Heart right ventricle (tissue), 16 donors: ENCODE measurements at places on chromosomes 4 and X.

DNA sequence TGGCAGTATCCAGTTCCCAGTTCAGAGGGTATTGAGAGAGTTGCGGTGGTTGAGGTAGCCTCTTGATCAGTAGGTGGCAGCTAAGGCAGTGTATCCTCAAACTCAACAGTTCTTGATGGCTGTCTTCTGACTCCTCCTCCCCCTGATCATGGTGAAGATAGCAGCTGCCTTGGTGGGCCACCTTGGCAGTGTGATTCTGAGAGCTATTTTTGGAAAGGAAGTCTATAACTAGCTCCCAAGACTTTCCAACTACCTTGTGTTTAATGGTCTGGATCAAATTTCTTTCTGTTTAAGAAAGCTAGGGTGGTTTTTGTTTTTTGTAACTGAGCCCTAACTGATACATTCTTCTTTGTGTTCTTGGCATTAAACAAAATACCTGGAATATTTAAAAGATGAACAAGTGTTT, 10.5 kb upstream of the TBC1D19 start:
- DNase-seq, result no peak
- H3K4me1 ChIP-seq, result no peaks in the 10 kb centered on the region
- no peak overlapping the region for H3K4me3 ChIP-seq
- no peaks in the 10 kb centered on the region for H3K27me3 ChIP-seq
- no peak overlapping the region for H3K27ac ChIP-seq
- H3K36me3 ChIP-seq, result no peaks in the 10 kb centered on the region

GRCh38 chrX:65582450-65583082, 48.0 kb upstream of the LAS1L start:
- no peak for DNase-seq
- H3K4me3 ChIP-seq, result no peak overlapping the region
- H3K27me3 ChIP-seq, result no peaks in the 10 kb centered on the region
- no peaks in the 10 kb centered on the region for H3K36me3 ChIP-seq

DNA sequence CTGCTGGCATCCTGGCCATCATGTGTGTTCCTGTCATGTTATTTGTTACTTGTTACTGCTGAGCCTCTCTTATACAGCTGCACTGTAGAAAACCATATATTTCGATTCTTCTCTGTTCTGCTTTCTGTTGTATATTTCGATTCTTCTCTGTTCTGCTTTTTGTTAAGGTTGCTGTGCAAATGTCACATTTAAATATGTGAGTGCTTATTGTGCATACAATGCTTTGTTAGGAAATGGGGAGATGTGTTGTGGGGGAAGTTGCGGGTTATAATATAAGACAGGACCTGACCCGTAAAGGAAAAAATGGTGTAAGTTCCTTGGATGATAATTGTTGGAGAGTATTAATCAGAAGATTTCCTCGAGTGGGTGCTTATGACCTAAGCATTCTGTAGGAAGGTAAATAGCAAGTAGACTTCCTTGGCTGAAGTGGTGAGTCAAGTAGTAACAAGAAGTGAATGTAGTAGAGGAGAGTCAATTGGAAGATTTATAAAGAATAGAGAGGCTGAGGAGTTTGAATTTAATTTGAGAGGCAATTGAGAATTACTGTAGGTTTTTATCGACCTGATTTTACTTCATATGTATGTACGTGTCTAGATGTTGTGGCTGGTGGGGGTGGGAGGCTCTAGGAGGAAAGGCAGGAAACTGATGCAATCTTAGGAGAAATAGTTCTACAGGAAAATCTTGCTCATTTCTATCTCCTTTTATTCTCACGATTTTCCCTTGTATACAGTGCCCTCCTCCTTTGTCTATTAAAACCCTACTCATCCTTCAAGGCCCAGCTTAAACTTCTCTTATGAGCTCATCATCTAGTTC, 8.5 kb downstream of the OGT start:
- peaks cover 83% of the 10 kb centered on the region for H3K4me1 ChIP-seq
- H3K27me3 ChIP-seq, result no peaks in the 10 kb centered on the region
- no peak for DNase-seq

- H3K27ac ChIP-seq, result no peak overlapping the region
- no peak for DNase-seq
- no peaks in the 10 kb centered on the region for H3K4me1 ChIP-seq
- no peaks in the 10 kb centered on the region for H3K27me3 ChIP-seq
- no peaks in the 10 kb centered on the region for H3K36me3 ChIP-seq
Observed at GRCh38 chr4:13905543-13905942, 278.0 kb upstream of the BOD1L1 start.

- H3K4me3 ChIP-seq, result no peak overlapping the region
- H3K27me3 ChIP-seq, result peaks cover 75% of the 10 kb centered on the region
- no peaks in the 10 kb centered on the region for H3K4me1 ChIP-seq
- DNase-seq, result no peak
- H3K36me3 ChIP-seq, result no peaks in the 10 kb centered on the region
- no peak overlapping the region for H3K27ac ChIP-seq
Observed at GRCh38 chrX:110444996-110445395, 86.3 kb downstream of the RTL9 start.

DNA sequence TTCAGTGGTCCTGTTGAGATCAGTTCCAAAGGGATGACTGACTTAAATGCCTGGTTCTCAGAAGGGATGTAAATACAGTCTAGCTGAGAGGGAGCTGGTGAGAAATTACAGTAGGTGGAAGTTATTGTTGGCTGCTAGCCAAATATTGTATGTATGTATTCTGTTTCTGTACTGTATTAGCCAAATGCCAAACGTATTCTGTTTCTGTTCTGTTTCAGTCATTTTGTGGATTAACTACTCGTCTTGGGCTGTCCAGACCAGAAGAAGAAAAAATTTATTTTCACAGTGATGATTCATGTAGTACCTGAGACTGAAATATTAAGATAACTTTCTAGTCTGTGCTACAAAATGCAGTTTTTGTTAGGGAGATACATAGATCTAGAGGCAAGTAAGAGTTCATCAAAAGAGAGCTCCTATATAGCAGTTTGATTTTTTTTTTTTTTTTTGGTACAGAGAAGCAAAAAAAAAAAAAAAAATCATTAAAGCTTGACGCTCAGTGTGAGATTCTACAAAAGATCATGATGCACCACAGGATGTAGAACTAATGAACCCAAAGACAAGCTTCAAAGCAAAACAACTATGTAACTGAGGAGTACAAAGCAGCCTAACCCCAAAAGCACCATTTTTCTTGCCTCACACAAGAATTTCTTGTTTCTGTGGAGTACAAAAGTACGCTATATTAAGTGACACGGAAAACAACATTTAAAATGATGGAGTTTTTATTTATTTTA, 54.8 kb downstream of the CASP6 start:
- H3K4me3 ChIP-seq, result no peak overlapping the region
- H3K27ac ChIP-seq, result no peak overlapping the region
- H3K27me3 ChIP-seq, result no peaks in the 10 kb centered on the region
- DNase-seq, result no peak

- no peak overlapping the region for H3K4me3 ChIP-seq
- H3K27ac ChIP-seq, result no peak overlapping the region
- H3K36me3 ChIP-seq, result no peaks in the 10 kb centered on the region
- H3K4me1 ChIP-seq, result peaks cover 42% of the 10 kb centered on the region
- H3K27me3 ChIP-seq, result no peaks in the 10 kb centered on the region
Observed at GRCh38 chr4:168562041-168562571, 65.3 kb downstream of the PALLD start.

- no peak overlapping the region for H3K27ac ChIP-seq
- H3K36me3 ChIP-seq, result no peaks in the 10 kb centered on the region
- H3K4me1 ChIP-seq, result peaks cover 57% of the 10 kb centered on the region
Observed at GRCh38 chr4:10009861-10010500, 11.3 kb downstream of the SLC2A9 start.

DNA sequence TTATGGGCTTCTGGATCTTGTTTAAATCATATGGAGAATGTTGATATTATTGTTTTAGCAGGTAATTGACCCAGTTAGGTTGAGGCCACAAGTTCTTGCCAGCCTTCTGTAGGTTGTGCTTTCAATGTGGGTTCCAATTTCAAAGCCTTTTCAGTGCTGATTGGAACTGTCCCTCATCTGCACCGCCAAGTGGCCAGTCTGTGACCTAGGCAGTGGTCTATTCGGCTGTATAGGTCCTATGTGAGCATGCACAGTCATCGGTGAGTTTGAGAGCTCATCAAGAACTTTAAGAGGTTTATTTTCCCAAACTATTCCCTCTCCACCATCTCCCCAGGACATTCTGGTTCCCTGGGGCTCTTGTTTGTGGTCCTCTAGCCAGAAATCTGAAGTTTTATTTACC, 35.7 kb downstream of the DDX53 start:
- no peak overlapping the region for H3K4me3 ChIP-seq
- H3K27me3 ChIP-seq, result no peaks in the 10 kb centered on the region
- no peaks in the 10 kb centered on the region for H3K36me3 ChIP-seq
- DNase-seq, result no peak

DNA sequence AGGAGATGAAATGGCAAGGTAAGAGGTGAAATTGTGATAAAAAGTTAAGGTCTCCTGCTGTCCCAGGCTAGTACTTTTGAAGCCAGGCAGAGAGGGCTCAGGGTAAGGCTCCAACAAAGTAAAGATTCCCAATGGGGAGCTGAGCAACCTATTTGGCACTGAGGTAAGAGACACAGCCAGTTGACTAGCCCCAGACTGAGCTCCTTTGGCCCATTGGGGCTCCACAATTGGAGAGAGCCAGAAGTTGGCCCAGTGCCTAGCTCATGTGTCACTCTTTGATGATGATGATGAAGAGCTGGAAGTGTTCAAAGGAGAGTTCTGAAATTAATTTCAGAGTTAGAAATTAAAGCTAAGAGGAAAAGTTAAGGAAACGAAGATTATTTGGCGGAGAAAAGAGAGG, 94.6 kb downstream of the RLIM start:
- no peak overlapping the region for H3K4me3 ChIP-seq
- no peak overlapping the region for H3K27ac ChIP-seq
- H3K36me3 ChIP-seq, result no peaks in the 10 kb centered on the region
- no peak for DNase-seq
- no peaks in the 10 kb centered on the region for H3K4me1 ChIP-seq

DNA sequence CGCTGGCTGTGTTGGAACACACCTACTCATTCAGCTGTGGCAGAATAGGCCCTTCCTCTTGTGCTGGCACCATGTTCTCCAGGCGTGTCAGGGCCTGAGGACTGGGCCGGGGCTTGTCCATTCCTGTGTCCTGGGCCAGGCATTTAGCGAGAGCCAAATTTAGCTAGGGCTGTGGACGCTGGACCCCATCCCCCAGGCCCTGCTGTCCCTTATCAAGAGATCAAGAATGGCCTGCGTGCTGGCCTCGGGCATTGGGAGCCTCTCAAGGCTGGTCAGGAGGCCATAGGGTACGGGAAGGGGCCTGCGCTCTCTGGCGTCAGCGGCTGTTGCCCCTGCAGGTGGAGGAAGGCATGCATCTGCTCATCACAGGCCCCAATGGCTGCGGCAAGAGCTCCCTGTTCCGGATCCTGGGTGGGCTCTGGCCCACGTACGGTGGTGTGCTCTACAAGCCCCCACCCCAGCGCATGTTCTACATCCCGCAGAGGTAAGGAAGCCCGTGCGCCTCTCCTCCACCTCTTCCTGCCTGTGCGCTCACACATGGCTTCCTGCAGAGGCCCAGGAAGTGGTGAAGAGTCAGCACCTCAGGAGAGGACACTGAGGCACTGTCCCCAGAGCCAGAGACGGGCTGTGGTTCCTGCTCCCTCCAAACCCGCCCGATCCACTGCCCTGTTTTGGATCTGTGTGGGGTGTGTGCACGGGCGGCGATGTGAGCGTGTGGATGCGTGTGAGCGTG, 15.3 kb downstream of the ABCD1 start:
- no peak for DNase-seq
- H3K36me3 ChIP-seq, result peaks cover 15% of the 10 kb centered on the region
- H3K27ac ChIP-seq, result no peak overlapping the region

DNA sequence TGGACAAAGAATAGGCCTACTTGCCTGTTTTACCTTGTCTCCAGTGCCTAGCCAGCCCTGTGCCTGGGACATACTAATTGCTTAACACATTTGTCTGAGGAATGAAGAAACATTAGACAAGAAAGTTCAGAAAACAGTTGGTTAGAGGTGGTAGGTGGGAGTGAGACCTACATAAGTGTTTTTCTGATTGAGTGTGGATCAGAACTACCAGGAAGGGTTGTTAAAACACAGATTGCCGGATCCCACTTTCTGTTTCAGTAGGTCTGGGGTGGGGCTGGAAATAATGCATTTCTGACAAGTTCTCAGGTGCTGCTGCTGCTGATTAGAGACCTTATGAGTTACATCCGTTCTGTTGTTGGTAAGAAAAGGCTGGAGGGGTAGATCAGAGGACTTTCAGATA, 5.7 kb upstream of the JADE1 start:
- no peaks in the 10 kb centered on the region for H3K36me3 ChIP-seq
- no peaks in the 10 kb centered on the region for H3K27me3 ChIP-seq
- H3K4me3 ChIP-seq, result no peak overlapping the region
- H3K4me1 ChIP-seq, result no peaks in the 10 kb centered on the region
- DNase-seq, result no peak

- H3K36me3 ChIP-seq, result no peaks in the 10 kb centered on the region
- DNase-seq, result no peak
- H3K4me3 ChIP-seq, result no peak overlapping the region
- no peaks in the 10 kb centered on the region for H3K4me1 ChIP-seq
Observed at GRCh38 chrX:17247144-17247543, 127.9 kb upstream of the NHS start.

GRCh38 chr4:47830265-47831025, 7.4 kb downstream of the CORIN start:
- DNase-seq, result no peak
- no peaks in the 10 kb centered on the region for H3K36me3 ChIP-seq
- H3K27me3 ChIP-seq, result no peaks in the 10 kb centered on the region
- H3K4me3 ChIP-seq, result no peak overlapping the region

DNA sequence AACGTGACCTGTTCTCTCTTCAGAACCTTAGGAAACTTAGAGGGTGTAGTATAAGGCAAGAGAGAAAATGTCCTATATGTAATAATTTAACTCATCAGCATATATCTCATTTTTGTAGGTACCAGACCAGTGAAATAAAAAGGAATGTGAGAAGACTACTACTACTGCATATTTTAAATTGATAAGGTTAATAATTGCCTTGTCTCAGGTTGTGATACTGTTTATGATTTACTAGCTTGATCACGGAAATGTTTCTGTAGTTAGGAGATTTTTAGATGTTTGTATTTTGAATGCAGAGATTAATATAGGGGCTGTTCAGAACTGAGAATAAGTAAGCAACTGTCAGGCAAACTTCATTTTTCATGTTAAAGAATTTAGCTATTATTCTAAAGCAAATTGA, 1563.4 kb downstream of the C4orf33 start:
- H3K4me3 ChIP-seq, result no peak overlapping the region
- no peaks in the 10 kb centered on the region for H3K27me3 ChIP-seq
- no peaks in the 10 kb centered on the region for H3K4me1 ChIP-seq
- H3K27ac ChIP-seq, result no peak overlapping the region
- H3K36me3 ChIP-seq, result no peaks in the 10 kb centered on the region

GRCh38 chr4:58502839-58503238, 1392.7 kb upstream of the IGFBP7 start:
- no peaks in the 10 kb centered on the region for H3K36me3 ChIP-seq
- no peaks in the 10 kb centered on the region for H3K4me1 ChIP-seq
- H3K27me3 ChIP-seq, result no peaks in the 10 kb centered on the region
- H3K4me3 ChIP-seq, result no peak overlapping the region

DNA sequence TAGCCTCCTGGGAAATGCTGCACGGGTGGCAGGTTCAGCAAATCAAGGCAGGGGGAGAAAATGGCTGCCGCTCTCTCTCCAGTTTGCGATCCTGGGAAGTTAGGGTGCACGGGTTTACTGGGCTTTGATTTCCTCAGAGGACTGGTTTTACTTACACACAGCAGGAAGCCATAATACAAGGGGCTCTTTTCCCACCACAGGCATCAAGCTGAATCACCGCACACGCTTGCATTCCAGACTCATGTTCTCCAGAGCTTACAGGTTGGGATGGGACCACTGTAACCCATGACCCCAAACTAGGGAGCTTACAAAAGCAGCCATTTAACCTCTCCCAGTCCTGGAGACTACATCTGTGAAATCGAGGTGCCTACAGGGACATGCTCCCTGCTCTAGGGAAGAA, 159.8 kb downstream of the DHRSX start:
- H3K4me1 ChIP-seq, result no peaks in the 10 kb centered on the region
- H3K36me3 ChIP-seq, result no peaks in the 10 kb centered on the region
- no peak for DNase-seq
- H3K27me3 ChIP-seq, result no peaks in the 10 kb centered on the region
